ENCODE measurements at places on chromosomes 3 and 15.

GRCh38 chr3:31808143-31808720 lies 172.8 kb downstream of the OSBPL10 start:
- DNase-seq = no peak

DNA sequence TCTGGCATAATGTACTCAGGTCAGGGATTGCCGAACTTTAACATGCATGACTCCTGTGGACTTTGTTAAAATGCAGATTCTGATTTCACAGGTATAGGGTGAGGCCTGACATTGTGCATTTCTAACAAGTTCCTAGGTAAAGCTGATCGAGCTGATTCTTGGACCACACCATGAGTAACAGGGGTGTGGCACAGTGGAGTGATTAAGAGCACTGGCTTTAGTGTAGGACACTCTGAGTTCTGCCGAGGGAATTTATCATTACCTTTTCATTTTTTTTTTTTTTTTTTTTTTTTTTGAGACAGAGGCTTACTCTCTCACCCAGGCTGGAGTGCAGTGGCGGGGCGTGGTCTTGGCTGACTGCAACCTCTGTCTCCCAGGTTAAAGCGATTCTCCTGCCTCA lies 169.3 kb downstream of the ADAMTS9 start:
- DNase-seq = no peak

GRCh38 chr3:110526777-110527727 lies 544.6 kb upstream of the NECTIN3 start:
- no peak for DNase-seq

DNA sequence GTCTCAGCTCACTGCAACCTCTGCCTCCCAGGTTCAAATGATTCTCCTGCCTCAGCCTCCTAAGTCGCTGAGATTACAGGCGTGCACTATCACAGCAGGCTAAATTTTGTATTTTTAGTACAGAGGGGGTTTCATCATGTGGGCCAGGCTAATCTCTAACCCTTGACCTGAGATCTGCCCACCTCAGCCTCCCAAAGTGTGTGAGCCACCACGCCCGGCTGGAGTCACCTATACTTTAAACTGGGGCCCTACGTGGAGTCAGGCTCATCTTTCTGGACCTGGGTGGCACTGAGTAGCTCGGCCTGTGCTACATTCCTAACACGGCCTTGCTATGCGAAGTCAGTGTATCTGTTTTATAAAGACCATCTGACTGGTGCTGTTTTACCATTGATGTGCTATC lies 5.8 kb downstream of the GPR171 start:
- no peak for DNase-seq

- DNase-seq = no peak
These were observed 63.4 kb downstream of the PPARG start for GRCh38 chr3:12352253-12352652.

GRCh38 chr15:94858920-94859319 lies 627.6 kb downstream of the MCTP2 start:
- DNase-seq = no peak

GRCh38 chr15:81152799-81153198 lies 18.7 kb downstream of the CFAP161 start:
- no peak for DNase-seq

DNA sequence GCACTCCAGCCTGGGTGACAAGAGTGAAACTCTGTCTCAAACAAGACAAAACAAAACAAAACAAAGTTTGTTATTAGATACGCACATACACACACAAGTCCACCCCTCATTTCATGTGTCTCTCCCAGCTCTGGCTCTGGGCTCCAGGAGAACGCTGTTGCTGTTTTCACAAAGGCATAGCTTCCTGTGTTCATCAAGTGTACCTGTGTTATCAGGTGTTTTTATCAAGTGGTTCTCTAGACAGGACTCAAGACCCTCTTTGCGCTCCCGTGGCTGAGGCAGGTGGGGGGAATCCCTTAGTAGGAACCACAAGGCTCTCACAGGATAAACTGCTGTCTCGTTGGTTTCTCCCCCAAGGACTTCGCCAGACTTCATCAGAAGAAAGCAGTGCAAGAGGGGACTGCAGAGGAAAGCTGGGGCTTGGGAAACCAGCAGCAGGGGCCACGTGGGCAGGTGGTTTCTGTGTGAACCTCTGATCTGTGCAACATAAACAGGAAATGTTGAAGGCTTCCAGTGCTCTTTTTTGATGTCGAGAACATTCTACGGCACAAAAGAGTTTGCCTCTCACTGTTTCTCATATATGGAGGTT lies 6.9 kb upstream of the PPP1R2 start:
- peak; percentile 53 for DNase-seq

GRCh38 chr3:69144631-69145245 lies 22.3 kb upstream of the LMOD3 start:
- no peak for DNase-seq

DNA sequence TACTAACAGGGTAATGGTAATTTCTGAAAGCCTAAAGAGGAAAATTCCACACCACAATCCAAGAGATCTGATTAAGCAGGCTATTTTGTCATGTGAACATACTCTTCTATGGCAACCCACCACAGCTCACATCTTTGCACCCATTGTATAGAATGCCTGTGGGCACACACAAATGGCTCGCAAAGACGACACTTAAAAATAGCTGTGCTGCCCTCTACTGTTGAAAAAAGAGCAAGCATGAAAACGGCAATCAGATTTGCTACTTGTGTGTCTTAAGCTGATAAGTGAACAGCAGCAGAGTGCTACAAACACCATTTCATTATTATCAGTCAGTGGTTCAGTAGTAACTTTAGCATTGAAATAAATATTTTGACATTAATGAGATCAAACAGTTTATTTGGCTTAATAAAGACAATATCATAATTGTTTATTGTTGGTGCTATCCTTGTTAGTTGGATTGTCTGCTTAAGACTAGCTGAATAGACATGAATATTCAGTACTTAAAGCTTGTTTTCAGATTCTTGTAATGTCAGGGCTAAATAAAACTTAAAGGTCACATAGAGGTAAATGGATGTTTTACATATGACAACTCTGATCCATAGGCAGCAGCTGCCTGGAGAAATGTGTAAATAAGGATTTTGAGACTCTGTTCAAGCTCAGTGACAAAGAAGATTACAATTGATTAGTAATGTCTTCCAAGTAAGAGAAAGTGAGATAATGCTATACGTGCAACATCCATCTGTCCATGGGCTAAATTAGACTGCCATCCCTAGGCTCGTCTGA lies 199.1 kb downstream of the LRRN1 start:
- no peak for DNase-seq

DNA sequence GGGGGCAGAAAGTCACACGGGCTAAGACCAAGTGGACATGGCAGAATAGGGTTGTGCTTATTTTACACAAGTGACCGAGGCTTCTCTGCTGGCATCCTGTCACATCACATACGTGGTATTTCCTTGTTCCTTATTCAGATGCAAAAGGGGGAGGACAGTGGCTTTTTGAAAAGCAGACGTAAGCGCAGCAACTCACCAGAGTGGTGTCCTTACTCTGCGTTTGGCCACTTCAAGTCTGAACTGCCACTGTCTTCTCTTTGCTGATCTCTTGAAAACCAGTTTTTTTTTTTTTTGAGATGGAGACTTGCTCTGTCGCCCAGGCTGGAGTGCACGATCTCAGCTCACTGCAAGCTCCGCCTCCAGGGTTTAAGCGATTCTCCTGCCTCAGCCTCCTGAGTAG lies 113.2 kb downstream of the SOX2 start:
- no peak for DNase-seq

DNA sequence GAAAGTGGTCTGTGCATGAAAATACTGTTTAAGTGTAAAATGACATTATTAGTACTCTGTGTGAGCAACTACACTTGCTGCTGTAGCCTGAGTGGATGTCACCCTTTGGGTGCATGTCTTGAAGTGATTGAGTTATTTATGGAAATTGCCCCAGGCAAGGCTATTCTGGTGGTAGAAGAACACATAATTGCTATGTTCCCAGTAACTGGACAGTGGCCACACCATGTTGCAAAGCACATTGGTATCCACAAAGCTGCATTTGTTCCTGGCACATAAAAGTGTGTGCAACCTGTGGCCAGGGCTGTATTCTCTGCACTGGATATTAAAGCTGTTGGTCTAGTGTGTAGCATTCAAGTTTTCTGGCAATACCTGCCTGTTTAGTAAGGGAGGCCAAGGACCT lies 23.8 kb downstream of the MTMR14 start:
- DNase-seq = no peak

GRCh38 chr3:5022187-5022965 lies 43.1 kb downstream of the BHLHE40 start:
- DNase-seq = no peak

GRCh38 chr3:106534206-106534605 lies 665.4 kb upstream of the CBLB start:
- DNase-seq = no peak

GRCh38 chr15:53208751-53209150 lies 418.6 kb upstream of the ONECUT1 start:
- DNase-seq = no peak

DNA sequence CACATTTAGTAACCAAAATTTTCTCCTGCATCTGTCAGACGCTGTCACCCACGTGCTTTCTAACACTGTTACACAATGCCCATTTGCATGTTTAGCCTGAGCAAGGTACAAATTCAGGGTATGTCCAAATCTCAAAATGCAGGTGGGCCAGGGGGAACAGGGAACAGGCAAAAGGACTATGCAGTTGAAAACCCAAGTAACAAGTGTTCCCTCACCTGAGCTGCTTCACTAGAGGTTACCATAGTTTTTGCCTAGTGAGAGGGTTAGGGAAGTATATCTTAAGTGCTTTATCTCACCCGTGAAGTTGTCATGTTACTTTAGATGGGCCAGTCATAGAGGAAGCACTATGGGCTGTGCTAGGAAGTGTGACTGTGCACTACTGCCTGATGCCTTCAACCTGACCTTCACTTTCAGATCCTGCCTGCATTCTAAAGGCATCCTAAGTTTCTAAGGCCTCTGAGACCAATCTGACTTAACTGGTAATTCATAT lies 6.0 kb upstream of the TMEM87A start:
- DNase-seq = no peak

- no peak for DNase-seq
These were observed 227.6 kb downstream of the KLF13 start for GRCh38 chr15:31554261-31554660.

- DNase-seq = no peak
These were observed 52.6 kb upstream of the AKAP13 start for GRCh38 chr15:85327820-85328219.

- no peak for DNase-seq
These were observed 179.8 kb upstream of the SLC2A2 start for GRCh38 chr3:171206283-171206682.

- DNase-seq = no peak
These were observed 208.0 kb upstream of the MME start for GRCh38 chr3:154872074-154872473.

DNA sequence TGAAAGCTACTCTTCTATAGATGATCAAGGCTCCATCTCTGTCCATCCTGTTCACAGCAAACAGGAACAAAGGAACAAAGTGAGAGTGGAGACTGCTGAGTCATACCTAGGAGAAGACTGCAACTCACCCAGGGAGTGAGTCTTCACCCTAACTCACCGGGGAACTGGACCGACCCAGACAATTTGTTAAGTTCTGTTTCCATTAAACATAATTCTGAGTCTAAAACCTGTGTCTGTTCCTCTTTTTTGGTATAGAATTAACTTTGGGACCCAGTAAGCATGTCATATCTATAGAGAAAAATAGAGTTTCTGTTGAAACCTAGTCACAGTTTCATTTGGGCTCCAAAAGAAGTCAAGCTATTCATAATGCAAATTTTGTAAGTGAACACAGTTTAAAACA lies 21.6 kb downstream of the CCDC80 start:
- no peak for DNase-seq

GRCh38 chr3:139308560-139308959 lies 35.3 kb upstream of the MRPS22 start:
- no peak for DNase-seq

DNA sequence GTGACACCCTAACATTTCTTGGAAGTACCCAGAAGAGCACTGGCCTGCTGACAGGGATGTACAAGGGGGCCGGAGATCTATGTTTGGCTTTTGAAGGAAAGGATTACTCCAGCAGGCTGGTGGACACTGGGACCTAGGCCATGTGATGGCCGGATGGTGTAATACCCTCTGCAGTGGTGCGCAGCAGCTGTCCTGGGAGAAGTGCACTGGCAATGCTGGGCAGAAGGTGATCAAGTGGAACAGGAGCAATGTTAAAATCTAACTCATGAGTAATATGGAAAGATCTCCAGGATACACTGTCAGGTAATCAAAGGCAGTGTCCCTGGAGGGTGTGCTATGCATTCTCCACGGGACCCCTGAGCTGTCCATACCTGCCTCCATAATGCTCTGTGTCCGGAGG lies 71.2 kb upstream of the POMGNT2 start:
- no peak for DNase-seq

DNA sequence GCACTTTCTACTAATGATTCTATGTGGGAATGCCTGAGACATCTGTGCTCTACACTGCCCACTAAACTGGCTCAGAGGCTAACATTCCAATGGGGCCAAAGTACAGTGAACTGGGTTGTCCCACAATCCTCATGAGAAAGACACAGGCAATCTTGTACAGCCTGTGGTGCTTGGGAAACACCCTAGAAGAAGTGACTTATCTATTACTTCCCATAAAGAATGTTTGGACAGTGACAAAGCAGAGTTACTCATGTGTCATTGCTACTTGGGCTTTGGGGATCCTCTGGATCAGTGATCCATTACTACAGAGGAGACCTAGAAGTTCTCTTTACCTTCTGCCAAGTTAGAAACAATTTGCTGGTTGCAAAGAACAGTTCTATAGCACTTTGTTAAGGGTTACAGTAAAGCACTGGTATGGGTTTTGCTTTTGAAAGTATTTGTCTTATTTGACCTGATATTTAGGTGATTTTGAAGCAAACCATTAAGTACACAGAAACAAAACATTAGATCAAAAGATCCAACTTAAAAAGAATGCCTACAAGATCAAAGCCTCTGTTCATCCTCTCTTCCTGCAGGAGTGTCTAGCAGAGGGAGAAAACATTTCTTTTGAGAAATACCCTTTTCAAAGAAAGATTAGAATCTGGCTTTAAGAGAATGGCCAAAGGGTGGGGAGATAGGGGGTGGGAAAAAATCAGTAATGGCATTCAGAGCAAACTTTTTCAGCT lies 75.8 kb downstream of the CTNNB1 start:
- DNase-seq = no peak

DNA sequence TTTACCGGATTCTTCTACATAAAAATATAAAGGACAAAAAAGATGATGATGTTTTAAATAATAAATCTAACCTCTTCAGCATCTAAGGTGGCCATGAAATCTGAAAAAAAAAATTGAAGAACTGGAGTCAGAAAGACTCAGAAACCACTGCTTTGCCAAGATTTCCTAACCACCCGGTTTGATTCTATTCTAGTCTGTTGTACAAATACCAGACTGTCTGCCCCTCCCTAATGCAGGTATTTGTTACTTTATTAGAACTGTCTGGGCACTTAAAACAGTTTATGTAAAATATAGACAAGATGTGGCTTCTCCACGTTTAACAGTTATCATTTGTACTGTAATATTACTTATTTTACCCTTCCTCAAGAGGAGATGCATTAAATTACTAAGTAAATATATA lies 48.8 kb downstream of the UACA start:
- no peak for DNase-seq

- no peak for DNase-seq
These were observed 17.1 kb downstream of the ARPP19 start for GRCh38 chr15:52551762-52552161.

All from stimulated activated CD4-positive, alpha-beta T cell treated with anti-CD3 and anti-CD28 coated beads, TNF-alpha, amount 100 ng/mL, for 1 hour (primary cell).